ENCODE measurements at places on chromosomes 16 and 17. TPM values are rescaled to one million over a fixed set of nuclear protein-coding genes. Genes with fewer than 3 reads are reported as not detected.

DNA sequence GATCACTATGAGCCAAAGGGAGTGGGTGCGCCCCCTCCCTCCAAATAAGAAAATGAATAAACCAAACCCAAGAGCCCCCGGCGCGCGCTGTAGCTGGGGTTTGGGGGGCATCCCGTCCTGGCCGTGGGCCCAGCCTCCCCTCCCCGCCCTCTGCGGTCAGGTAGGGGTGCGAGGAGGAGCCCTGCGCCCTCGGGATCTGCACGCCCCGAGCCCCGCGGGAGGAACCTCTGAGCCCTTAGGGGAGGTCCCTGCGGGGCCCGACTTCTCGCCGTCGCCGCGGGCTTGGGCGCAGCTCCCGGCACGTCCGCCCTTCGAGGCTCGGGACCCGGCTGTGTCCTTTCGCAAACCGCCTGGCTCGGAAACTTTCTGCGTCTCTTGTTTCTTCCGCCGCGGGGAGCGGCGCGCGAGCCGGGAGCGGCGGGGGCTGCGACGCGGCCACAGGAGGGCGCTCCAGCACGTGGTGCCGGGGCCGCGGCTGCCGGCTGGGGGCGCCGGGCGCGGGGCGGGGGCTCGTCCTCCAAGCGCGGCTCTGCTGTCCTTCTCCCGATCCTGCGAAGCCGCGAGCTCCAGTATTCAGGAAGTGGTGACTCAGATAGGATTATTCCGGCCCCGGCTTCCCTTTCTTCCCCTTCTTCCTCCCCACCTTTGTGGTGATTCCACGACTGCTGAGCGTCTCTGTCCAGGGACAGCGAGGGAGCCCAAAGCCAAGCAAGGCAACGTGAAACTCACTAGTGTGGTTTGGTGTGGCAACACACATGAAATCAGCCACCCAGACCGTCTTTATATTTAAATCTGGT is 1.6 kb downstream of the PITPNC1 start:
- DNase-seq = peak; percentile 74

Gene FBXW10
- total RNA-seq = under 0.01 TPM

- DNase-seq = no peak
Observed at GRCh38 chr17:28317099-28317965, 1.7 kb upstream of the TMEM97 start.

GRCh38 chr17:66301367-66301863 is 998 bp upstream of the PRKCA start:
- DNase-seq = no peak

- DNase-seq = no peak
Observed at GRCh38 chr16:23482778-23483177, 27.5 kb downstream of the GGA2 start.

Gene ATP2C2
- total RNA-seq = not detected

Gene TRIM72
- under 0.01 TPM for total RNA-seq

- no peak for DNase-seq
Observed at GRCh38 chr17:19250421-19251173, 13.4 kb downstream of the EPN2 start.

GRCh38 chr16:58815181-58815888 is 81.2 kb upstream of the GOT2 start:
- no peak for DNase-seq

GRCh38 chr16:58127634-58128033 is 1.5 kb downstream of the CFAP20 start:
- DNase-seq = no peak

Gene IRX6
- total RNA-seq = not detected

DNA sequence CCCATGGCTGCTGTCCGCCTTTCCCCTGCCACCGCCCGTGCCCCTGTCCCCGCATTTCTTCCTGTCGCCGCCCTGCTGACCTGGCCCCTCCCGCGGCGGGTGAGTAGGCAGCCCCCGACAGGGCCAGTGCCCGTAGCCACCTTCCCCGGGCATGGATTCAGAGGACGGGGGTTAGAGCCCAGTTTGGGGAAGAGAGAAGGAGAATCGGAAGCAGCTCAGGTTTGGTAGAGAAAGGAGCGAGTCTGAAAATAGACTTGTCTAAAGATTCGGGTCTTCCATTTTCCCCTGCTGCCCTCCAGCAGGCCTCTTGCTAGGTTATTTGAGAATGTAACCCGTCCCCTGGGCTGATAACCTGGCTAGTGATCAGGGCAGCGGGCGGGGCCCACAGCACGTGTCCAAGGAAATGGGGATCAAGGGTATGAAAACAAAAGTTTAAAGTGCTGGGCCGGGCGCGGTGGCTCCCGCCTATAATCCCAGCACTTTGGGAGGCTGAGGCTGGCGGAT is 7.9 kb upstream of the CLDN9 start:
- no peak for DNase-seq

GRCh38 chr17:27343294-27343693 is 49.4 kb downstream of the WSB1 start:
- no peak for DNase-seq

GRCh38 chr16:11440657-11441012 is 95.4 kb downstream of the RMI2 start:
- DNase-seq = no peak

DNA sequence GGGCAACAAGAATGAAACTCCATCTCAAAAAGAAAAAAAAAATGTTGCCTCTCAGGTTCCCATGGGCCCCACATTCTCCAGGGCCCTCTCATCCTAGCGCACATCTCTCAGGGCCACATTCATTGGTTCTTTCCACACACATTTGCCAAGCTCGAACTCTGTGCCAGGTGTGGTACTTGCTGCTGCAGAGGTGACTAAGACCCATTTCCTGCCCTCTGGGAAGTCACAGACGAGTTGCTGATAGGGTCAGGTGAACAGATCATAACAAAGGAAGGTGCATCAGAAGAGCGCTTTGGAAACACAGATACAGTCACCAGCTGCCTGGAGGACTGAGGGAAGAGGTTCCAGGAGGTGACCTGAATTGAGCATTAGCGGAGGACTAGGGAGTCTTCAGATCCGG is 1.0 kb downstream of the GSDMA start:
- no peak for DNase-seq

Gene AANAT
- not detected for total RNA-seq

DNA sequence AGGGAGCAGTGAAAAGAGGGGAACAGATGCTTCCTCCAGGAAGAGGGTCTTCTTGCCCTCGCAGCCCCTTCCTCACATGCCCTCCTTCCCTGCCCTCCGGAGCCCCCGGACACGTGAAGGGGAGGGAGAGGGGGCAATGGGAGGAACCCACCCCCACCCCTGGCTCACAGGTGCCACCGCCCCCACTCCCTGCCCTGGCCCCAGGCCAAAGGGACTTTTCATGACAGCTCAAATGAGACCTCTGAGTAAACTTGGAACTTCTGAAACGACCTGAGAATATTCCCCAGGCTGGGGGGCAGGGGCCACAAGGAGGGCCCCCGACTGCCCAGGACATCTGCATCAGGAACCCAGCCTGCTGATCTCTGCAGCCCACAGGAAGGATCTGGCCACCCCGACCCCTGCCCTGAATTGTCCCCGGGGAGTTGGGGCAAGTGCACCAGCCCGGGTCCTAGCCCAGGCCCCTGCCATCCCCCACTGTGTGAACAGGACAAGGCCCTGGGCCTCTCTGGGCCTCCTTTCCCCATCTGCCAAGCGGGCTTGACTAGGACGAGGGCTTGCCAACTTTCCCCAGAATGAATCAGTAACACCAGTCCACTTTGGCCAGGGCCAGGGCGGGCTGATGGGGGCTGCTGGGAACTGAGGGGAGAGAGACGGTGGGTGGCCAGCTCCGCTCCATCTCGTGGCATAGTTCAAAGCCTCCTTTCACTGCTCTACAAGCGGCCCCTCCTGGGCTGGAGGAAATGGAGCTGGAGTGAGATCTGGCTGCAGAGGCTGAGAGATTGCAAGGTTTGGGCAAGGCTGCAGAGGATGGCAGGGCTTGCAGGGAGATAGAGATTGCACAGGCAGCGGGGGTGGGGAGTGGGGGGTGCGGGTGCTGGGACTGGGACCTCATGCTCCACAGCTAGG is 3.8 kb downstream of the IL21R start:
- DNase-seq = peak; percentile 38

DNA sequence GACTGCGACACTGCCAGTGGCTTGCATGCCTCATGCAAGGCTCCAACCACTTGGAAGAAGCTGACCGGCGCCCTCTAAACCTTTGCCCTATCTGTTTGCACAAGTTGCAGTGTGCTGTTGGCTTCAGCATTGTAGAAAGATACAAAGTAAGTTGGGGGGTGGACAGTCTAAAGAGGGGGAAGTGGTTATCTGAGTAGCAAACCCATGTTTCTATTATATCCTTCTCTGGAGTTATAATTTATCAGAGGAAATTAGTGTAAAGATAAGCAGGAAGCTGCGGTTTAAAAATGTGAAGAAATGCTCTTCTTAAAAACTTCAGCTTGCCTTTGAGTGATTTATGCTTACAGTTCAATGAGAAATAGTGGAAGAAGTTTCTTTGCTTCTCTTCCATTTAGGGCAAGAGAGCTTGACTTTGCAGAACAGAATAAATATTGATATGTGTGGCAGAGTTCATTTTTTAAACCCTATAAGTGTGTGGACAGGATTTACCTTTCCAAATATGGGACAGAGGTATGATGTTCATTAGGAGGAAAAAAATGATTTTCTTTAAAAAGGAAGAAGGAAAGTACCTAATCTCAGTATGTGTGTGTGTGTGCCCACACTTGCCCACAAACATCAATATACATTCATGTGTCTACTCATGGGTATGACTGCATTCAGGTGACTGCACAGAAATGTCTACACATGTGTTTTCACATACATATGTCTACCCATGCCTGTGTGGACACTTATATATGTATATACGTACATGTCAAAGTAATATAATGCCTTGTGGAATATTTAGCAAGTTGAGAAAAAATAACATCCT is 8.1 kb downstream of the AMZ2 start:
- no peak for DNase-seq

Gene IL34
- 5.1 TPM for total RNA-seq

Gene SKAP1
- total RNA-seq = not detected

Gene TERB1
- under 0.01 TPM for total RNA-seq

DNA sequence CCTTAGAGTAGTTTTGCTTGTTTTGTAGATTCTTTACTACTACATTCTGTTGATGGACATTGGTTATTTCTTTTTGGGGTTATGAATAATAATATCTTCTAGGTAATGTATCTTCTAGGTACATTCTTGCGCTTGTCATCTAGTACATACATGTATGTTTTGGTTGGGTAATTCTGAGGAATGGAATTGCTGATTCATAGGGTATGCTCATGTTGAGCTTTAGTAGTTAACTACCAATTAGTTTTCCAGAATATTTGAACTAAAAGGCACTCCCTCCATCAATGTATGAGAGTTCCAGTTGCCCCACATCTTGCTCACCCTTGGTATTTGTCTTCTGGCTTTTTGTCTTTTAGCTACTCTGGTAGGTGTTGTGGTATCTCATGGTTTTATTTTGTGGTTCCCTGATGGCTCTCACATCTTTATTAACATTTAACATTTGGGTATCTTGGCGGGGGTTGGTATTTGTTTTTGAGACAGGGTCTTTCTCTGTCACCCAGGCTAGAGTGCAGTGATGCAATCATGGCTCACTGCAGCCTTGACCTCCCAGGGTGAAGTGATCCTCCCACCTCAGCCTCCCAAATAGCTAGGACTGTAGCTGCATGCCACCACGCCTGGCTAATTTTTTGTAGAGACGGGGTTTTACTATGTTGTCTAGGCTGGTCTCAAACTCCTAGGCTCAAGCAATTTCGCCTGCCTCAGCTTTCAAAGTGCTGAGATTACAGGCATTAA is 47.1 kb downstream of the SLC6A4 start:
- DNase-seq = peak; percentile 4

DNA sequence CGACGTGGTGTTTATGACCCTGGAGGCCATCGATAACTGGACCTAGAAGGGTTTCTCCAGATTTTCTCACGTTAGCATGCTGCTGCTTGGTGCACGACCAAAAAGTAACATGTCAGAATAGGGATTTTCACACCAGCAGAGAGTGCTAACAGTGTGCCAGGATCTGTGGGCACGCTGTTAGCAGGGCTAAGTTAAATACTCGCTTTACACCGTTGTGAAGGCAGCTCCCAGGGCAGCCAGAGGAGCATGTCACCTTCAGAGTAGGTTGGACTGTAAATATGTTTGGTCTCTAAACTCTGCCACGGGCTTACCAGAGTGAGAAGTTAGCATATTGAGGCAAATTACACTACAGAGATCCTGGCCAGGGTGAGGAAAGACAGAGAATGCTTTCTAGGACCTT is 113.2 kb upstream of the TBX2 start:
- no peak for DNase-seq

GRCh38 chr17:57849163-57849873 is 526 bp downstream of the MRPS23 start:
- no peak for DNase-seq

DNA sequence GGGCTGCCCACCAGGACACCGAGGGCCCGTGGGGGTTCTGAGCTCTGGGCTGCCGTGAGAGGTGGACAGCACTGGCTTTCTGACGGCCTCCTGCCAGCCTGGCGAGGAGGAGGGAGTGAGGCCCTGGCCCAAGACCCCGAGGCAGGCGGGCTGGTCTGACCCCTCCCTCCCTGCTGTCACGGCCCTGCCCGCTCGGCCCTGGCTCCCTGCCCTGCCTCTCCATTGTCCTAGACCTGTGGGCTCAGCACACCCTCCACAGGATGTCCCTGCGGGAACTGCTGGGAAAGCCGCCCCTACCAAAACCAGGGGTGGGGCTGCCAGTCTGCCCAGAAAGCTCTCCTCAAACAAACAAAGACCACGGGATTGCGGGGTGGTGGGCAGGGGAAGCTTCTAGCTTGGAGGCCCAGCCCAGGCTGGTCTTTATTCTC is 20.7 kb downstream of the SPNS2 start:
- no peak for DNase-seq

Data from fibroblast of lung (primary cell).